Dermis microvascular lymphatic vessel endothelial cell (primary cell): ENCODE measurements at places on chromosomes 11 and 22. TPM values are rescaled to one million over a fixed set of nuclear protein-coding genes. Genes with fewer than 3 reads are reported as not detected.

The MYOD1 gene
- not detected in 2 replicates for total RNA-seq

The MS4A1 gene
- under 0.01 TPM in 1 of 2 replicates, not detected in the other for total RNA-seq

DNA sequence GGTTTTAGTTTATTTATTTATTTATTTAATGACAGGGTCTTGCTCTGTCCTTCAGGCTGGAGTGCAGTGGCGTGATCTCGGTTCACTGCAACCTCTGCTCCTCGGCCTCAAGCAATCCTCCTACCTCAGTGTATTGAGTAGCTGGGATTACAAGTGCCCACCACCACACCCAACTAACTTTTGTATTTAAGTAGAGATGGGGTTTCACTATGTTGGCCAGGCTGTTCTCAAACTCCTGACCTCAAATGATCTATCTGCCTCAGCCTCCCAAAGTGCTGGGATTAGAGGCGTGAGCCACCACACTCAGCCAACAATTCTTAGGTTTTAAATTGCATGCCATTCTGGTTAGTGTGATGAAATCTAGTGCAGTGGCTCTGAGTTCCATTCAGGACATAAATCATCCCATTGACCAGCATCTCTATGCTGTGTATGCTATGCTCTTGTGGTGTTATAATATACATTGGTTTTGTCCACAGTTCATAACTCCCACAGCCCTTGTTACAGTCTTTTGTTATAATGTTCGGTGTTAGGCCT, 28.5 kb downstream of the ZNF280B start:
- DNase-seq, result no peak

DNA sequence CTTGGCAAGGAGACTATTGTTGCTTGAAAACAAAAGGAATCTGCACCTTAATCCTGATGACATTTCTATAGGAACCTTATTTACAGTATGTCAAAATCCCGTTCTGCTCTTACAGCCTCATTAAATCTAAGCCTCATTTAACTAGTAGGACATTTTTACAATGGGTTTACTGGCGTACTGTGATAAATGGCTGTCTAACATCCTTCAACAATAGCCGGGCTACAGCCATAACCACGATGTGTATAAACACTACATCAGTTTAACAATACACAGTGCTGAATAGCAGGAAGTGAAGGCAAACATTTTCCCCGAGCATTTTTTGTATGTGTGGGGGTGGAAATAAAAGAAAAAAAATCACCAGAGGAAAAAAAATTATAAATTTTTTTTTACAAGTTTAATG, 131.2 kb downstream of the ARL14EP start:
- peak; percentile 29 for DNase-seq

DNA sequence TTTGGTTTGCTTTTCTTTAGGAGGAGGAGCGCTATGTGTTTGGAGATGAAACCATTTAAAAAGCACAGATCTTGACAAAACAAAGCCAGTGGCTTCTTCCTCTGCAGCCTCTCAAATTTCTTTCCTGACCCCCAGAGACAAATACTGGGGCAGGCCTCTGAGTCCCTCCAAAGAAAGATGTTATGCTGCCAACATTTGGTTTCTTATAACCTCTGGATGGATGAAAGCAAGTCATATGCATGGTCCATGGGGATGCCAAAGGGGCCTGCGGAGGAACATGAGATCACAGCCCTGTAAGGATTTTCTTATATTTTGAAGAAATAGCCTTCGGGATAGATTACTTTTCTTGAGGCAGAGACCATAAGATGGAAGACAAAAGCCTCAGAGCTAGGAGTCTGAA, 179.1 kb downstream of the TENM4 start:
- DNase-seq, result no peak

DNA sequence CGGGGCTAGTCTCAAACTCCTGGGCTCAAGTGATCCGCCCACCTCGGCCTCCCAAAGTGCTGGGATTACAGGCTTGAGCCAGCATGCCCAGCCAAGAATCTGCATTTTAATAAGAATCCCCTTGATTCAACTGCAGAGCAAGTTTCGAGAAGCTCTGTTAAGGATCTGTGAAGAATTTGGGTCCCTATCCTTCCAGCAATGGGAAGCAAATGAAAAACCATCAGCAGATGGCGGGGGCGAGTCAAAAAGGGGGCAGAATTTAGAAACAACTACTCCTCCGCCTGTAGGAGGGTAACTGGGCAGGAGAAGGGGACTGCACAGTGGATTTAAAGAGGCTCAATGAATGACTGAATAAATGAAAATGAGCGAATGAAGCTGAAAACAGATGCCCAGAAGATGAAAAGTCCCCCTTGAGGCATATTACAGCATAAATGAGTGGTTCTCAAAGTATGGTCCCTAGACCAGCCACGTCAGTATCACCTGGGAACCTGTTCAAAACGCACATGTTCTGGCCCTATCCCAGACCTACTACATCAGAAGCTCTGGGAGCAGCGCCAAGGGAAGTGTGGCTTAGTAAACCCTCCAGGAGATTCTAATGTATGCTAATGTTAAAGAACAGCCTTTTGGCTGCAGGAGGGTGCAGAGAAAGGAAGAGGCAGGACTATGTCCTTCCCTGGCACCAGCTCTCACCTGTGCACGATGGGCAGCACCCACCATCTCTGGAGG, 15.0 kb downstream of the VWCE start:
- no peak for DNase-seq
